ENCODE measurements at places on chromosomes 6 and 20. TPM values are rescaled to one million over a fixed set of nuclear protein-coding genes. Genes with fewer than 3 reads are reported as not detected.

Gene PERP
- total RNA-seq = 25.0 TPM

Gene DZANK1
- 1.5 TPM for total RNA-seq

Gene WASF1
- 11.7 TPM for total RNA-seq

Gene CASS4
- total RNA-seq = 0.49 TPM

Gene RAB5IF
- total RNA-seq = 59.1 TPM

Data from fibroblast of the aortic adventitia (primary cell).